ENCODE measurements at places on chromosomes 3 and 15.

GRCh38 chr3:105228696-105229095 is 138.0 kb upstream of the ALCAM start:
- no peak for DNase-seq

DNA sequence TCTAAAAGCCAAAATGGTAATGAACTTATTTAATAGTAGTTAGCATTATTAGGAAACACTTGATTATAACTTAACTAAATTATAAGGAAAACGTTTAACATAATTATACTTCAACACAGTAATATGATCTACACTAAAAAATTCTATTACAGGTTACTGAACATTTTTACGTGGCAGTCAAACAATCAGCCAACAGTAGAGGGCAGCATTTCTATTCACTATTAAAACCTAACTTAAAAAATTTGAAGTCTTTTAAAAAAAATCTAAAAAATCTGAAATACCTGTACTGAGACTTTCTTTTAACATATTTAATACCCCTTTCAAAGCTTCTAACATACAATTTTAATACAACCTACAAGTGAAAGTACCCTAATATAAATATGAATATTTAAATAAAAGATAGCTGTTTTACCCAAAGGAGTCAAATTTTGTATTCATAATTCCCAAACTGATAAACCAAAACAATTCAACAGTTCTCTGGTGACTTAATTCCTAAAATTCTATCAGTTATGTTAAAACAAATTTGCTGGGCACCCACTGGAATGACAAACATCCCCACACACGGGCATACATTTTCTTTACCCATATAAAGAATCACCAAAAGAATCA is 41.5 kb downstream of the DLG1 start:
- peak; percentile 16 for DNase-seq

GRCh38 chr3:963755-964154 is 129.1 kb upstream of the CNTN6 start:
- no peak for DNase-seq

- no peak for DNase-seq
These were observed 54.5 kb downstream of the NEK11 start for GRCh38 chr3:131081224-131081623.

GRCh38 chr15:49830391-49830790 is 209.5 kb downstream of the DTWD1 start:
- DNase-seq, result no peak

GRCh38 chr3:129413687-129414506 is 14.5 kb downstream of the EFCAB12 start:
- DNase-seq, result peak; percentile 48

DNA sequence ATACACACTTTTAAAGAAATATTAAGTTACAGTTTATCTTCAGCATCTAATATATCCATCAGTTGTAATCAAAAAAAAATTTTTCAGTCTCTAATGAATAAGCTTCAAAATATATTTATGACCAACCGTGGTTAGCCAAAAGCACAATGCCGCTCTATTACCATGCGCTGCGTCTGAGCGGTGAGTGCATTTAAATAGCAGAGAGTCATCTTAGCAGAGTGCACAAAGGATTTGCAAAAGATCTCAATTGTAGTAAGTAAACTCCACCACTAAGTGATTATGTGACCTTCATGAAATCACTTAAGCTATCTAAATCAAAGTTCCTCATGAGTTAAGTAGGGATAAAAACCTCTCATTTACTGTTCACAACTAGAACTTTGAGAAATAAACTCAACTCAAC is 4.9 kb downstream of the TP63 start:
- DNase-seq, result no peak

DNA sequence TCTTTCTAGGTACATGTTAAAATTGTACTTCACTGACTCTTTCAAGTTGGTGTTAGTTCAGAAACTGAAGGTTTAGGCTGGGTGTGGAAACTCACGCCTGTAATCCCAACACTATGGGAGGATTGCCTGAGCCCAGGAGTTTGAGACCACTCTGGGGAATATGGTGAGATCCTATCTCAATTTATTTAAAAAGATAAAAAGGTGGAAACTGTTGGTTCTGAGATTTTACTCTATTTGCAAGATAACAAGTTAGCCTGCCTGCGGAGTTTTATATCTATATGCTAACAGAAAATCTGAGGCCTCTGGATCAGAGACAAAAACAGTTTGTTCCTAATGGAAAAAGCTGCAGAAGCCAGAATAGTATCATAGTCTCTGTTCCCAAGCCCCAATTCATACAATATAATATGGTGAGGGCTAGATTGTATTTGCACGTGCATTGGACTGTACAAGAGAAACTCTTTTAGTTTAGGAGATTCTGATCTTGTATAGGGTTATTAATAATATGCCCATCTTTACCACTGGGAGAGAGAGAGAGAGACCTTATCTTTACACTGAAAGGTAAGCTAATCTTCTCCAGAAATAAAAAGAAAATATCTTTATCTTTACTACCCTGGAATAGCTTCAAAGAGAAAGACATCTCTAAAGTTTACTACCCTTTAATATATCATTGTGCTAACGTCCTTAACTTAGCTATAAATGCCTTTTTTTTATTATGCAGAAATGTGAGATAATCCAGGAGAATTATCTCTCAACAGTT is 1267.6 kb downstream of the OTOL1 start:
- no peak for DNase-seq

DNA sequence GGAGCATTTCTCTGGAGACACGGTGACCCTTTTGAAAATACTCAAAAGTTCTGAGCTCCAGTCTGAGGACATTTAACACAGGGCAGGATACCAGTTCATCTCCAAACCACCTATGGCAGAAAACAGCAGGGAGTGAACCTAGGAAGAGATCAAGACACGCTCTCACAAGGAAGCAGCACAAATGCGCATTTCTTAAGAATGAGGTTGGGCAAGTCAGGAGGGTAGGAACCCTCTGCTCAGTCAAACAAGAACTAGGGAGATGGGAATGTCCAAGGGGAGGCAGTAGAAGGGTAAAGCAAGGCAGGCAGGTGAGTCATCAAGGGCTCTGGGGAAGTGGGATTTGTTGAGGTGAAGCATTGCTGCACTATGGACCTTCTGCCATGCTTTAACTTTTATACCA is 60.3 kb upstream of the PSMD6 start:
- no peak for DNase-seq

DNA sequence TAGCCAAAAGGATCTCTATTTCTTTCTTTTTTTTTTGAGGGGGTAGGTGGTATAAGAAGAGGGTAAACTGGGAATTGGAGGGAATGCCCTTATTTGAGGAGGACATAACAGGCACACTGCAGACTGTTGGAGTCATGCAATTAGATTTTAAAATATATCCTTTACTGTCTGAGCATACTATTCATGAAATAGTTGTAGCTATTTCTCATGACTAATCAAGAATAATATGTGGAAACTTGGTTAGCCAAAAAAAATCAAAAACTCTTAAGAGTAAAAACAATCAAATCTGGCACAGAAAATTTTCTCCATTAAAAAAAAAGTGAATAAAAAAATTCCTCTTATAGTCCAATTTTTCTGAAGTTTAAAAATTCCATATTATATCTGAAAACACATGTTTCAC is 174.9 kb downstream of the SCAPER start:
- no peak for DNase-seq

DNA sequence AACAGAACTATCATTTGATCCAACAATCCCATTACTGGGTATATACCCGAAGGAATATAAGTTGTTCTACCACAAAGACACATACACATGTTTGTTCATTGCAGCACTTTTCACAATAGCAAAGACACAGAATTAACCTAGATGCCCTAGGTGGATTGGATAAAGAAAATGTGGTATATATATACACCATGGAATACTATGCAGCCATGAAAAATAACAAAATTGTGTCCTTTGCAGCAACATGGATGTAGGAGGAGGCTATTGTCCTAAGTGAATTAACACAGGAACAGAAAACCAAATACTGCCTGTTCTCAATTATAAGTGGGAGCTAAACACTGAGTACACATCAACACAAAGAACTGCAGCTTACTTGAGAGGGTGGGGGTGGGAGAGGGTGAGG is 142.5 kb downstream of the IL20RB start:
- no peak for DNase-seq

Measured in germinal center (tissue), 1 donor.